ENCODE measurements at places on chromosomes 1 and 21.

DNA sequence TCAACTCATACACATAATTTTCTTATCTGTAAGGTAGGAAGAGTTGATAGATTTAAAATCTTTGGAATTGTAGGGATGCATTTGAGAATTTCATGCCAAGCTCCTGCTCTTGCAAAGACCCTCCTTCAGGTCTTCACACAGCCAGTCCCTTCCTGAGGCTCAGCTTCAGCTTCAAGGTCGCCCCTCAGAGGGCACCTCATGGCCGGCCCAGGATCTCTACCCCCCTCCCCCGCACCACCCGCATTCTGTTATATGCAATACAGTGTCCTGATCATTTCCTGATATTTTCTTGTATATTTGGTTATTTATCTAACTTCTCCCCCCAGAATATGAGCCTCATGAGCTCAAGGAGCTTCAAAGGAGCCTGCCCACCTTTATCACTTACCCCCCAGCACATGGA is 47.0 kb upstream of the BACE2 start:
- DNase-seq, result no peak

GRCh38 chr1:179637211-179637860 is 45.7 kb downstream of the TDRD5 start:
- no peak for DNase-seq

GRCh38 chr1:38038861-38039260 is 7.7 kb downstream of the POU3F1 start:
- DNase-seq, result no peak

- DNase-seq, result no peak
Observed at GRCh38 chr1:24991697-24992096, 61.6 kb upstream of the RUNX3 start.

DNA sequence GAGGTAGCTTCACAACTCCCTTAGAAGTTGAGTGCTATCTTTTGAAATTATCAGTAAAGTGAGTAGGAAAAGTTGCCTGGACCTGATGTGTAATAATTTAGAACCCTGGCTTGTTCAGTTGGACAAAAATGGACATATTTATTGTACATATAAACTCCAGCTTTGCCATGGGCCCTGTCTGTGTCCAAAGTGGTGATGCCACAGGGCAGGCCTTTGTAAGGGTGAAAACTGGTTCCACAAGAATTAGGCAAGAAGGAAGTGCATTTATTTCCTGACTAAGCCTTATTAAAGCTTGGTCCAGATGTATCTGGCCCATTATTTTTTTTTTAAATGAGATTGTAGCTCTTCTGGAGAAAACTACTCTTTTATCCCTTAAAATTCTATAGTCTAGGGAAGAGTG is 47.9 kb downstream of the MACO1 start:
- no peak for DNase-seq

- no peak for DNase-seq
Observed at GRCh38 chr1:93997756-93998155, 88.5 kb upstream of the GCLM start.

- DNase-seq, result no peak
Observed at GRCh38 chr1:29900104-29900679, 663.9 kb downstream of the PTPRU start.

- DNase-seq, result no peak
Observed at GRCh38 chr1:233257786-233258185, 37.7 kb downstream of the PCNX2 start.

- no peak for DNase-seq
Observed at GRCh38 chr1:47637111-47637685, 199.4 kb downstream of the FOXD2 start.

GRCh38 chr1:114700036-114700600 is 4.8 kb upstream of the AMPD1 start:
- DNase-seq, result no peak

GRCh38 chr1:37616330-37616729 is 18.4 kb downstream of the RSPO1 start:
- no peak for DNase-seq

- no peak for DNase-seq
Observed at GRCh38 chr1:119516680-119517079, 9.7 kb downstream of the HSD3B1 start.

DNA sequence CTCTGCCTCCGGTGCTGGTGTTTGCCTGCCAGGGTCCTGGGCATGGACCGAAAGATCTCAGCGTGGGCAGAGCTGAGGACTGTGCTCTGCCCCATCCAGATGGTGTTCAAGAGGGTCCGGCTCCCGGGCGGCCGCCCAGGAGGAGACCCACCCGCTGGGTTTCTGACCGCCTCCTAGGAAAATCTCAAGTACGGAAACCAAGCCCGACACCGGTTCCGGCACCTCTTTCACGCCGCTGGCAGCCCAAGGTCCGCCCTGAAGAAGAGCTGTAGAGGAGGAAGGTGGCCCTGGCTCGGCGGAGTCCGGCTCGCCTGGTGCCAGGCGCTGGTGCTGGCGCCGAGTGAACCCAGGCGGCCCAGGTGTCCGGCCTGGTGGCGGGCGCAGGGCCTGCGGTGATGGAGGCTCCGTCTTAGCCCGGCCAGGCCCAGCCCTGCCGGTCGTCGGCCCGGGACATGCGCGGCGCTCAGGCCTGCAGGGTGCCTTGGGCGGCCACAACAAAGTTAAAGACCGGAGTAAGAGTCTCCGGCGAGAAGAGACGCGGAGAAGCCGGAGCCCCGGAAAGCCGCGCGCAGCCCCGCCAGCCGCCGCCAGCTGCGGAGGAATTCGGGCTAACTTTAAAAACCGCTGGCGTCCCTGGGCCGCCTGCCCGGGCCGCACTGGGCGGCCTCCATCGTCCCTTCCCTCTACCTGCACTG is 1.5 kb downstream of the GRIK3 start:
- DNase-seq, result no peak

- no peak for DNase-seq
Observed at GRCh38 chr1:53822931-53823330, 15.2 kb downstream of the NDC1 start.

GRCh38 chr1:31875636-31876236 is 59.9 kb upstream of the SPOCD1 start:
- DNase-seq, result no peak

DNA sequence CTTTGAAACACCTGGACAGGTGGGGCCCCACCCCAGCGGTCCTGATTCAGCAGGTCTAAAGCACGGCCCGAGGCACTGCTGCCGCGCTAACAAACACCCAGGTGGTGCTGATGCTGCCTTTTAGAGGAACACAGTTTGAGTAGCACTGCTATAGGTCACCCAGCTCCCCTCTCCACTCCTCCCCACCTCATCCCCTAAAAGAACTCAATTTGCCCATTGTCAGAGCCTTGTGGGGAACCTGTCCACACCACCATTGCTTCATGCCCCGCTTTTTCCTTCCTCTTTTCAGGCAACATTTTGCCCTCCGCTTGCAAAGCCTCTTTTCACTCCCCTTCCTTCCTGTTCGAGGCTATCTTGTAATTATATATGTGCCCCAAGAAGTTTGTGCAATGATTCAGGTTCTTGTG is 26.2 kb upstream of the PADI4 start:
- DNase-seq, result no peak

DNA sequence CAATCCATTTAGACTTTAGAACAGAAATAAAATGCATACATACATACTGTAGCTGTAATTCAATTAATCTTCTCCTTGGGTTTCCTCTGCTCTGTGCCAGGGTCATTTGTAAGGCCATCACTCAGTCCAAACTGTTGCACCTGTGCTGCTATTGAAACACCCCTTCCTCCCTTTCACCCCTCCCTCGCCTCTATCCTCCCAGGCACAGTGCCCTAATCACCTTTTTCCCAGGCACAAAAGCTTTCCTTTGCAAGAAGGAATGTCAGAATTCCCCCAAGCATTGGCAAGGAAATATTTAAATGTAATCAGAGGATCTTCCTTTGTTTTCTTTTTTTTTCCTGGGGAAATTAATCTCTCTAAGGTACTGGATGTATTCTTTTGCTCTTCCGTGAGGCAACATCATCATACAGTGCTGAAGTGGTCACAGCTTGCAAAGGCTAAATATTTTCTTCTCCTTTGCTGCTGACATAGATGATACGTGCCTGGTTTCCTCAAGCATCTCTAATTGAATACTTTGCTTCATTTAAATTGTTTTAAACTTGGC is 339.3 kb upstream of the NR5A2 start:
- DNase-seq, result no peak

- no peak for DNase-seq
Observed at GRCh38 chr1:27566462-27567145, 37.3 kb downstream of the AHDC1 start.

DNA sequence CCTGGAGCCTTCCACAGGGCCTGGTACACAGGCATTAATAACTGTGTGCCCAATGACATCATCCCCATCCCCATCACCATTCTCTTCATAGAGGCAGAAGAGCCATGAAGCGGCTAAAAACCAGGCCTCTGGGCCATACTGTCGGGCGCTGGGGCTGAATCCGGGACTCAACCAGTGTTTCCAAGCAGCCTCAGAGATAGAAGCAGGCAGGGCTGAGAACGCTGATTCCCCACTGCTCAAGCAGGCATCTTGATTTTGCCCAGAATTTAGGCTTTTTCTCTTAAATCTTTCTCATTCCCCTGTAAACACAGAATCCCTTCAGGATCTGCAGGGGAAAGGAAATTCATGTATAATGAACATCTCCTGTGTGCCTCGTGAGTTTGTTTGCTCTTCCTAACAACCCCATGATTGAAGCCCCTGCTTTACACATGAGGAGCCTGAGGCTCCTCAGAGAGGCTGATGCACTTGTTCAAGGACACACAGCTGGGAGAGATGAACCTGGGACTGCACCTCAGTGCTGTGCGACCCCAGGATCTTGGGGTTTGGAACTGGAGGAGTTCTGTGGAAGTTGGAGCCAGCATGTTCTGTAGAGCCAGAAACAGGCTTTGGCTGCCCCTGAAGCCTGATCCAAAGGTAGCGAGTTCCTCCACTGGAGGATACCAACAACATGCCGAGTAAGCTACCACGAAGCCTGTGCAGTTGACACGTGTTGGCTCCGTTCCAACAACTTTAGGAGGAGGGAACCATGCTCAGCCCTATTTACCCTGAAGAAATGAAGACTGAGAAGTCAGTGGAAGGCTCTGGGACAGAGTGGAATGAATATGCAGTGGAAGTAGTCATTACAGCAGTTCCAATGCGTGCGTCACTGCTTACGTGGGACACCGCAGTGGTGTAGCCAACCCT is 55.5 kb downstream of the EDN2 start:
- no peak for DNase-seq

DNA sequence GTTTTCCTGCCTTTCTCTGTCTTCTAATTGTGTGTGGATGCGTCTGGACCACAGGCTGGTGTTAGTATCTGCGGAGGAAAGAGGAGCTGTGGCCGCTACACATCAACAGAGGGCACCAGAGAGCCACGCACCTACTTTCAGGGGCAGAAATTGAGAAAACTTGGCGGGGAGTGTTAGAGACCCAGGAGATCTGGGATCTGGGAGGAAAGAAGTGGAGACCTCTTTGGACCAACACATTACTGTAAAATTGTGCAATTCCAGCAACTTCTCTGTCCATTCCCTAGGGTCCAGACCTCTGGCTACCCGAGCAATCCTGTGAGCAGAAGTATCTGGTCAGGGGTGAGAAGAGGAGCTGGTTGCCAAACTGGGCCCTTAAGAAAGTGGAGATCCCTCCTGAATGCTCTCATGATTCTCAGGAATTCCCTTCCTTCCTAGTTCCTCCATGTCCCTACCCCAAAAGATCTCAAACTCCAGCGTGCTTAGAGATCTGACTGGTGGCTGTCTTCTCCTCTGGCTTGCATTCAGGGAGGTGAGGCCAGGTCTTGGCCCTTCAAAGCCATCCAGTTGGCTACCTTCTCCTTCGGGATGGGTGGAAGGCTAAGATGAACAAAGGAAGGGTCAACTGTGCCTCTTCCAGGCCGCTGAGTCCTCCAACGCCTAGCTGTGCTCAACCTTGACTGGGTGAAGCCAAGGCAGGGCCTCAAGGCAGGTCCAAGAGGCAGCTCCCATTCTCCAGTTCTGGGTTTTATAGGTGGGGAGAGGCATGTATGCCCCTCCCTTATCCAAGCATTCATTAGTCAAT is 1.2 kb upstream of the KIRREL1 start:
- no peak for DNase-seq

DNA sequence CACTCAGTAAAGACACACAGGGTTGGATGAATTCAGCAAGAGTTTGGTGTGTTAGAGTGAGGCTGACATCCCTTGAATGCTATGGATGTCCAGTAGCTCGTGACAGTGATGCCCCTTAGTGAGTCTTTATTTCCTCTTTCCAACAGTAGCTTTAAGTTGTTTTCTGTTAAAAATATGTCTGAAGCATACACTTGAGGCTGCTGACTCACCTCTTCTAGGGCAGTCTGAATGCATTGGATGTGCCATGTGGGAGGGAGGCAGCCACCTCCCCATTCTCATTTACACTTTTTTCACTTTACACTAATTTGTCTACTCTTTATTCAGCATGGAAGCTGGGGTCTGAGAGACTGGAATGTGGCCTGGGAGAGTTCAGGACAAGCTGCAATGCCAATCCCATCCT is 17.6 kb downstream of the NOS1AP start:
- DNase-seq, result no peak

DNA sequence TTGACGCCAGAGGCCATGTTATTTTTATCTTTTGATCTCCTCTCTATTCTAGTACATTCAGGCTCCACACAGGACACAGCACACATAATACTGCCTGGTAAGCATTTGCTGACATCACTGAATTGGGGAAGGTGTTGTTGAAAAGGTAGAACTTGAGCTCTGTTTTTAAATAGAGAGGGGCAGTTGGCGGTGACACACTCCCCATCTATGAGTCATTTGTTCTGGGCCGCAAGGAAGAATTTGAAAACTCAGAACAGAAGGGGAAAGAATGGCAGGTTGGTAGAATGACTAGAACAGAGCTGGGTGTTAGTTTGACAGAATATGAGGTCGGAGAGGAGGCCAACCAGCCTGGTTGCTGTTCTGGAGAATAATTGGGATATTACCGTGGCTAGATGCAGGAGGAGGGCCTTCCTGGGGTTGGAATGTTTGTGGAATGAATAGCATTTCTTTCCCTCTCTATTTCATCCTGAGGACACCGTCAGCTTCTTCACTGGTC is 52.1 kb upstream of the ERRFI1 start:
- DNase-seq, result no peak

GRCh38 chr1:83810144-83810543 is 188.8 kb downstream of the TTLL7 start:
- no peak for DNase-seq

DNA sequence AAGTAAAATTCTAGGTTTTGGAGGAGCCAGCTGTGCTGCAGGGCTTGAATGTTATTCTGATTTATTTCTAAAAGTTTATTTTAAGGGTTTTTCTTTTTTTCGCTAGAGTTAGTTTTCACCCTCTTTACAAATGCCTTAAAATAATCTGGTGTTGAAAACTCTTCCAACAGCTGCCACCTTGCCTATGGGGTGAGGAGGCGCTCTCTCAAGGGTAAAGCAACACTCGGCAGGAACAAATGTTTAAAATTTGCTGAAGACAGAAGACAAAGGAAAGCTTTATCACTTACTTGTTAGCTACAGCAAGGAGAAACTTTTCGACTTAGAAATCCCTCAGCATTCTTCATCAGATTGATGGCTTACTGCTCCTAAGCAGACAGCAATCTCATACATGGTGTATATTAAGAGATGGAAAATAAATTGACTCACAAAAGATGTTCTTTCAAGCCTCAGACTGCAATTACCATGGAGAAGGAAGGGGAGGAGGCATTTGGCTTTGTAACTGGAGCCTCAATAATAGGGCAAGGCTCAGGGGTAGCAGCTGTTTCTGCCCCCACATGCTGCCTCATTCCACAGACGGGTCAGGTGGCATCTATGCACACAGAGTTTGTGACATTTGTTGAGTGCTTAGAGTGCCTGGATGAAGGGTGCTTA is 79.8 kb upstream of the RALGPS2 start:
- DNase-seq, result no peak

GRCh38 chr1:61432616-61433388 is 292.1 kb downstream of the TM2D1 start:
- no peak for DNase-seq
